Stimulated activated CD8-positive, alpha-beta memory T cell treated with anti-CD3 and anti-CD28 coated beads, Interleukin-7, amount 100 ng/mL, for 48 hours (primary cell): ENCODE measurements at places on chromosomes 6 and 20.

GRCh38 chr20:52129611-52130010, 62.0 kb downstream of the ZFP64 start:
- DNase-seq = no peak

GRCh38 chr20:11234608-11235007, 560.8 kb upstream of the JAG1 start:
- no peak for DNase-seq

GRCh38 chr6:42610416-42610815, 46.6 kb downstream of the UBR2 start:
- DNase-seq = no peak

DNA sequence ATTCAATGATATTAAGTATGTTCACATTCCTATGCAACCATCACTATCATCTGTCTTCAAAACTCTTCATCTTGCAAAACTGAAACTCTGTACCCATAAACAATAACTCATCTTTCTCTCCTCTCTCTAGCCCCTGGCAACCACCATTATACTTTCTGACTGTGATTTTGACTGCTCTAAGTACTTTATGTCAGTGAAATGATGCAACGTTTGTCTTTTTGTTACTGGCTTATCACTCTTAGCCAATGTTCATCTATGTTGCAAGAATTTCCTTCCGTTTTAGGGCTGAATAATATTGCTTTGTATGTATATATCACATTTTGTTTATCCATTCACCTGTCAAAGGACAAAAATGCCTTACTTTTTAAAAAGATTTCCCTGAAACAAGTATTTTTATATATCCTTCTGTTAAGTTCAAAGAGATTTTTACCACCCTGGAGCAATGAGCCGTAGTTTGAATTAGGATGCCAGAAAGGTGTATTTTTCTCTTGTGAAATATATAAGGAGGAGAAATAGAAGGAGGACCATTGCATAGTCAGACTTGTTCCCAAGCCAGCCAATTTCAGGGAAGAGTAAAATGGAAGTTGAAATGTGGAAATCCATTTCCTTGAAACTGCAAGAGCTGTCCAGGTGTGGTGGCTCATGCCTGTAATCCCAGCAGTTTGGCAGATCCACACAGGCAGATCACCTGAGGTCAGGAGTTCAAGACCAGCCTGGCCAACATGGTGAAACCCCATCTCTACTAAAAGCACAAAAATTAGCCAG, 4.0 kb upstream of the CGAS start:
- no peak for DNase-seq

DNA sequence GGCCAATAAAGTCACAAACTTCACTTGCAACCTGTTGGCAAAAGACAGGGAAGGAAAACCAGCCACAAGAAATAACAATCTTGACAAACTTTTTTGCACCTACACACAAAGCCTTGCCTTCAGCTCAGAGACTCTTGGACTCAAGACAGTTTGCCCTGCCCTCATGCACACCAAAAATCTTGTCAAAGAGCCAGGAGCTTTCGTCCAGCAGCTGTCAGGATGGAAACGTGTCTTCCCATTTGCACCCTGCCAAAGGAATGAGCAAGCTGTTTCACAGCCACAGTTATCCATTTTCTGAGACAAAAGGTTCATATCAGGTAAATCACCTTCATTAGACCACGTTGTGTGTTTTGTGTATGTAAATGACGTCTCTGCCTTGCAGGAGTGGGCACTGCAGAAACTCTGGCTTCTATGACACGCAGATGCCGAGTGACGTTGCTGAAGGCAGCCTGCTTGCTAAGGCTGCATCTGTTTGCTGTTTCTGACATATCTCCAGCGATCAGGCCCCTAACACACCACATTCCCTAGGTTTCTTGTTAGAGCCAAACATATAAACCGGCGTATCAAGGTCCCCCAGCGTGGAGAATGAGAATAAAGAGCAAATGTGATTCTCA, 193.4 kb downstream of the SYNDIG1 start:
- DNase-seq = no peak
